Fibroblast of villous mesenchyme (primary cell): ENCODE measurements at places on chromosomes 7 and 10. TPM values are rescaled to one million over a fixed set of nuclear protein-coding genes. Genes with fewer than 3 reads are reported as not detected.

- DNase-seq, result no peak
Measured at GRCh38 chr10:83184641-83185040, 954.7 kb upstream of the GHITM start.

The LLCFC1 gene
- not detected in 2 replicates for total RNA-seq

GRCh38 chr7:12638851-12639456 is 48.5 kb upstream of the ARL4A start:
- peak; percentile 50 for DNase-seq

The TEX47 gene
- not detected in 2 replicates for total RNA-seq

- DNase-seq, result no peak
Measured at GRCh38 chr10:13335881-13336280, 12.2 kb downstream of the SEPHS1 start.

GRCh38 chr10:91006752-91007346 is 86.0 kb upstream of the ANKRD1 start:
- DNase-seq, result no peak

DNA sequence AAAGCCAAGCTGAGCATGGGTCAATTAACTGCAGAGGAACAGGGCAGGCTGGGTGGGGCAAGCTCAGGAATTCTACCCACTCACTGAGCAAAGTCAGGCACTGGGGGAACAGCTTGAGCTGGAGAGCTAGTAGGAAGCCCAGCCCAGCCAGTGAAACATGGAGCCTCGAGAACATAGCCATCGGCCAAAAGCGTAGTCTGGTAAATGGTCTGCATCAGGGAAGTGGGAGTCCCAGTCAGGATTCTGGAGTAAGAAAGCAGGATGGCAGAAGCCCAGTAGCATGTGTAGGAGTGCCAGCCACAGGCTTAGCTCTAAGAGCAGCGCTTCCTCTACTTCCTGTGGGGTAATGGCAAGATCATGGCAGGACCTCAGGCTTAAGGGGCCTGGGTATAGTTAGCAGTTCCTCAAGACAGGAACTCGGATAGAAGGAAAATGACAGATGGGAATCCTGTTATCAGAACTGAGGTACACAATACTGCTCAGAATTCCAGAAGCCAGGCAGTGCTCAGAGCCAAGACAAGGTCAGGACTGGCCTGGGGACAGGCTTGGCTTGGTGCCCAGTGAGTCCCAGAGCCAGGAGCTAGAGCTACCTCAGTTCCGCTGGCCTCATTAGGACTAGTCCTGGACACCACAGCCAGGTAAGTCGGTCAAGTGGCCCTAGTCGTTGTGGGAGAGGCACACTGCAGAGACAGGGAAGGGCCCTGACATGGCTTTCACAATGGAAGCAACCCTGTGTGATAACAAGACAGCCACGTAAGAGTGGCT is 65.4 kb upstream of the MXI1 start:
- no peak for DNase-seq

DNA sequence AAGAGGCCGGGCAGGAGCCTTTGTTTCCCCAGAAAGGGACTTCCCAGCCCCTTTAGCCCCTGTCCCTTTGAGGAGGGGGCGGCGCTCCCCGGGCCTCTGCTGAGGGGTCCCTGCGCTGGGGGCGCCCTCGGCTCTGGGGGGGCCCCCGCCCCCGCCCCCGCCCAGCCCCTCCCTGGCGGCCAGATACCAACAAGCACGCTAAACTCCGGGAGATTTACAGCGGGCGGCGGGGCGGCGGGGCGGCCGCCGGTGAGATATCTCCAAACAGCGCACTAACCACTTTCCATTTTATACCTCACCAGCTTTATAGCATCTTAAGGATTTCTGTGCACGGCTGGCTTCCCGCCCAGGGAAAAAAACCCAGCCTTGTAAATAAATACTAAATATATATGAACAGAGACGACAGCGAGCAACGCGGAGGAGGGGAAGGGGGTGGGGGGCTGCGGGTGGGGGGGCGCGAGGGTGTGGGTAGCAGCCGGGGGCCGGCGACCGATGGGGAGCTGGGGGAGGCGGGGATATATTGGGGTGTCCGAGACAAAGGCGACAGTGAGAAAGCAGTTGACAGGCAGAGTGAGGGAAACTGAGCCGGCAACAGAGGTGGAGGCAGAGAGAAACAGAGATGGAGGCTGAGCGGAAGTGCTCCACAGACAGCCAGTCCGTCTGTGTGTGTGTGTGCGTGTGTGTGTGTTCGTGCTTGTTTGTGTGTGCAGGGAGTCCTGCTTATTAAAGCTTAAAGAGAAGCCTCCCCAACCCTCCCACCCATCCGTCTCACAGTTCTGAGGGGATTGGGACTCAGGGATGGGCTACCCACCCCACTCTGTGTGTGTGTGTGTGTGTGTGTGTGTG is 85.8 kb downstream of the HIF1AN start:
- no peak for DNase-seq

- no peak for DNase-seq
Measured at GRCh38 chr10:15346440-15347141, 24.5 kb downstream of the FAM171A1 start.

The TIAL1 gene
- total RNA-seq, result 40.9 and 66.9 TPM in 2 replicates

- no peak for DNase-seq
Measured at GRCh38 chr7:81488210-81488609, 281.6 kb downstream of the HGF start.

The AKR1E2 gene
- 7.7 and 9.1 TPM in 2 replicates for total RNA-seq

DNA sequence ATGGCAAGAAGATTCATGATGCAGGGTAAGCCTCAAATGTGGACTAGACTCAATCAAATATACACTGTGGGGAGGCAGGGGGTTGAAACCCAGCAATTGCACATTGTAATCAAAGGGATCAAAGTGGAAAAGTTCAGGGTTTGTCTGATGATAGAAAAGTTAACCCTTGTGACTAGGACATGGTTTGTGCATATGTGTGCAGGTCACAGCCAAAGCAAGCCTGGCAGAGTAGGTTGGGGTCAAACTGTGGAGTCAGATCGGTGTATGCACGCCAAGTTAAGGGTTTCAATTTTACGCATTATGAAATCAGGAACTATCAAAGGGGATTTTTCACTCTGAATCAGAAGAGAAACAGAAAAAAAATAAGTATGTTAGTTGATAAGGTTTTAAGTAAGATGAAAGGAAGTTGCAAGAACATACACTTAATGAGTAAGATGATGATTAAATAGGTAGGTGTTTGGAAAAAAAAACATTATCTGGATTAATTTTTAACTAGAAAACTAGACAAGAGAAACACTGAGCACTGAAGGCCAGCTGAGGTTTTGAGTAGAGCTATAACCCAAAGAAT is 188.3 kb downstream of the DGKB start:
- DNase-seq, result no peak

DNA sequence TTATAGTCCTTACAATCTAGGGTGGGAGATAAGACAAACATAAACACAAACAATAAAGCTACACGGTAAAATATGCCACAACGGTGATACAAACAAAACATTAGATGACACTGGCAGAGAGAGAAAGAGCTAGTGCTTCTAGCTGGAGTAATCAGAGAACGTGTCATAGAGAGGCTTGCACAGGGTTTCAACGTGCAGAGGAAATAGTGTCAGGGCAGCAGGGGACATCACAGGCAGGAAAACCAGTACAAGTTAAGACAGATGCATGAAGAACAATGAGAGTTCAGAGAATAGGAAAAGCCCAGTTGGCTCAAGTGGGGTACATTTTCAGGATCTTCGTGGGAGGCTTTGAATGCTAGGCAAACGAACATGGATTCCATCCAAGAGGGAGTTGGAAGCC is 91.4 kb downstream of the ZNF438 start:
- DNase-seq, result no peak

The ASAH2 gene
- 1.3 and 1.6 TPM in 2 replicates for total RNA-seq

DNA sequence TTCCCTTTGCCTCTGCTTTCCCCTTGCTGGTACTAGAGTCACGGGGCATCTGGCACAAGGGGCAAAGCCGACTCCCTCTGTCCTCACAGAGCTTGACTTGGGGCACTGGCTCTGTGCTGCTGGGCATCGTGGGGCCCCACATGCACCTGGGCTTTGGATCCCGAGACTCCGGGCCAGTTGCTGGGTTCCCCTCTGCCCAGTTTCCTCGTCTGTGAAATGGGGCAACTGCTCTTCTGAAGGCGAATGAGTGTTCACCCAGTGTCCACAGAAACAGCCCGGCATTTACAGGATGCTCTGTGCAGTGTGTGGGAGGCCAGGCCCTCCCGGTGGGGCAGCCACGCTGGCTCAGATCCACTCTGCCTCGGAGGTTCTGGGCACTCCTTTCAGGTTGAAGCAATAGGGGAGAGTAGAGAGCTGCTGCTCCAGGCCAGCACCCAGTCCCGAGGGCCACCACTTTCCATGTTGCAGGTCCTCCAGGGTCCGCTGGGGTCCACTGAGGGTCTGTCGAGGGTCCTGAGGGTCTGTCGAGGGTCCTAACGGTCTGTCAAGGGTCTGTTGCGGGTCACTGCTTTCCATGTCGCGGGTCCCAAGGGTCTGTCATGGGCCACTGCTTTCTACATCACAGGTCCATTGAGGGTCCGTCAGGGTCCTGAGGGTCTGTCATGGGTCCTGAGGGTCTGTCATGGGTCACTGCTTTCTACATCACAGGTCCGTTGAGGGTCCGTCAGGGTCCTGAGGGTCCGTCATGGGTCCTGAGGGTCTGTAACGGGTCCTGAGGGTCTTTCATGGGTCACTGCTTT is 103.6 kb downstream of the VIPR2 start:
- DNase-seq, result no peak

DNA sequence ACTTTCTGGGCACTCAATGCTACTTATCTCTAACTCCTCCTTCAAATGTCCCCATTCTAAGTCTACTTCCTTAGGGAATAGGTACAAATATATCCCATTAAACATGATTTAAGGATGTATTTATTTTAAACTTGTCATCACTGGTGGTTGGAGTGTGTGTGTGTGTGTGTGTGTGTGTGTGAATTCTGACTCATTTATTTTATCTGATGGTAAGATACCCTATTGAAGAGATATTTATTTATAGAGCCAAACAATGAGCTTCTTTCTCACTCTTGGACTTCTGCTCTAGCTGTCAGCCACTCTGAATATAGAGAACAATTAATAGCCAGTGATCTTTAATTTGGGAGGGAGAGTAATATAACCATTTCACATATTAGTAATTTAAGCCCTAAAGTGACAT is 17.8 kb upstream of the MAGI2 start:
- DNase-seq, result peak; percentile 16

The SHH gene
- not detected in 2 replicates for total RNA-seq

The PVRIG gene
- total RNA-seq, result not detected in 2 replicates

DNA sequence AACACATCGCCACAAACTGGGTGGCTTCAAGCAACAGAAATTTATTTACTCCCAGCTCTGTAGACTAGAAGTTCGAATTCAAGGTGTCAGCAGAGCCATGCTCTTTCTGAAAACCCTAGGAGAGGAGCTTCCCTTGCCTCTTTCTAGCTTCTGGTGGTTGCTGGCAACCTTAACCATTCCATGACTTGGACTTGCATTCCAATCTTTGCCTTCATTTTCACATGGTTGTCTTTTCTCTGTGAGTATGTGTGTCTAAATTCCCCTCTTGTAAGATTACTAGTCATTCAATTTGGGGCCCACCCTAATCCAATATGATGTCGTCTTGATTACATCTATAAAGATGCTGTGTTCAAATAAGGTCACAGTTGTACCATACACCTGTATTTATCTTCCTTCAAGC is 65.9 kb upstream of the PRKG1 start:
- DNase-seq, result no peak

- peak; percentile 86 for DNase-seq
Measured at GRCh38 chr7:157409149-157409752, 72.4 kb downstream of the DNAJB6 start.

DNA sequence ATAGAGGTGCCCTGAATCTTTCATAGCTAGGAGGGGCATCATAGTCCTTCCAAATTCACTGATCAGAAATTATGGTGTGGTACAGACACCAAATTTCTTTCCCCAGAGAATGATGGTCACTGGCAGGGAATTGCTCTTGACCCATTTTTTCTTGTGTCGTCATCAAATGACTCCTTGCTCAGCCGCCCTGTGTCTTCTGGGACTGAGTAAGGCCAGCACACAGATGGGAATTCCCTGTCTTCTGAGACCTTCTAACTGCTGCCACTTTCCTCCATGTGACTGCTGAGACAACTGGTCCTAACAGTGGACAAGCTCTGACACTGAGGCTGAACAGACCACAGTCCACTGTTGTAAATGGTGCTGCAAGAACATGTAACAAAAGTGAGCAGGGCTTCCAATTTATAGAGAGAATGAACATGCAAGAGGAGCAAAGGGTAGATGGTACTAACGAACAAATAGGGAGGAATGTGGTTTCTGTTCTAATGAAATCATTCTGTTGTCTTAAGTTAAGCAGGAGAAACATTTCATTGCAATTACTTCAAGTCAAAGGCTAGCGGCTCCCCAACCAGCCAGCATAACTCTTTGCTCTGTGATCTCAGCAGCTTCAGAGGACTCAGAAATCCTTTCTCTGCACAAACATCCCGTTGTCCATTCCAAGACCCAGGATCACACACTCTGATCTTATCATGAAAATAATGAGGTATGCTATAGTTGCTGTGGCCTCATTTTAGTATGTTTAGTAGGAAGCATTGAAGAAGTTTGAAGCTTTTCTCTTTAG is 235.9 kb upstream of the PRSS1 start:
- peak; percentile 14 for DNase-seq

GRCh38 chr10:80290474-80291220 is 1.2 kb upstream of the MAT1A start:
- no peak for DNase-seq

- DNase-seq, result peak; percentile 37
Measured at GRCh38 chr10:72611783-72612182, 14.1 kb downstream of the MICU1 start.

The CFAP43 gene
- under 0.01 TPM in 1 of 2 replicates, not detected in the other for total RNA-seq

The AUTS2 gene
- total RNA-seq, result 3.9 and 7.1 TPM in 2 replicates

The CTAGE6 gene
- 0.32 and 0.43 TPM in 2 replicates for total RNA-seq

The CPA4 gene
- 22.5 and 90.2 TPM in 2 replicates for total RNA-seq

- DNase-seq, result no peak
Measured at GRCh38 chr7:46006212-46006611, 85.1 kb upstream of the IGFBP3 start.

GRCh38 chr10:14843327-14843988 is 5.4 kb downstream of the HSPA14 start:
- no peak for DNase-seq

The PNLIPRP3 gene
- not detected in 2 replicates for total RNA-seq

The HIPK2 gene
- total RNA-seq, result 7.1 and 7.3 TPM in 2 replicates

- no peak for DNase-seq
Measured at GRCh38 chr7:7535691-7536090, at the start of gene COL28A1. TSS of gene COL28A1 (minus strand) at chr7:7535873. CDS start at chr7:7532875, 2,998 bp downstream.

- DNase-seq, result no peak
Measured at GRCh38 chr7:143458263-143458662, 15.0 kb downstream of the TAS2R60 start.

The PON1 gene
- total RNA-seq, result not detected in 2 replicates

The TRIM50 gene
- not detected in 2 replicates for total RNA-seq

DNA sequence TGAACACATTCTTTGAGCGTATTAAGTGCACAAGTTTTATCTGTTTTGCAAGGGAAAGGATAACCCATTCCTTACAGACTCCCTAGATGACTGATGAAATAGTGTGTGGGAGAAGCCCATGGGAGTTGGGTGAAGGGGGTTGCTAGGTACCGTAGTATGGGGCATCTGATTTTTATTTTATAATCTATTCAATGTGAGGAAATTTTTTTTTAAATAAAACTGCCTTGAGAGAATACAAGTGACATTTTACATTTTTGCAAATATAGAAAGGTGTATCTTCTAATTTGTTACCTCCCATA is 1.4 kb downstream of the BTAF1 start:
- DNase-seq, result peak; percentile 40

The UROS gene
- total RNA-seq, result 93.7 and 94.7 TPM in 2 replicates

GRCh38 chr7:93442478-93443224 is 131.9 kb downstream of the CALCR start:
- peak; percentile 38 for DNase-seq

The CALHM1 gene
- not detected in 2 replicates for total RNA-seq

The VWDE gene
- total RNA-seq, result under 0.01 TPM in 1 of 2 replicates, not detected in the other
